H1 (cell line): ENCODE measurements at places on chromosomes 12 and 14. TPM values are rescaled to one million over a fixed set of nuclear protein-coding genes. Genes with fewer than 3 reads are reported as not detected.
A peak's percentile ranks its signal among the peaks of the same experiment; 100 is the strongest.

DNA sequence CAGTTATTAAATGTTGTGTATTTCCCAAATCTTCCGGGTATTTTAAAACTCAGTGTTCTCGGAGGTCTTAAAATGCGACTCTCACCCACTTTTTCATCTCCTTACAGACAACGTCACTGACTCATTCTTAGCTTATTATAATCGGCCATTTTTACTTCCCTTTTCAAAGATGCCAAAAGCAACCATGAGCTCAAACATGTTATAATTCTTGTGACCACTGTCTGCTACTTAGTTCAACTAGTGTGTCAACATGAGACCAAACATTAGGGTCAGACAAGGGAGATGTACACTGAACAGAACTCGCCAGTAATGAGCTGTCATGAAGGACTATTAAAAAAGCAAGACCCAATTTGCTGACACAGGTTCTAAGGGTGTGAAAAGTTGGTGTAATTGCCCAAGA lies 4.2 kb upstream of the GRIP1 start:
- DNase-seq: no peak

DNA sequence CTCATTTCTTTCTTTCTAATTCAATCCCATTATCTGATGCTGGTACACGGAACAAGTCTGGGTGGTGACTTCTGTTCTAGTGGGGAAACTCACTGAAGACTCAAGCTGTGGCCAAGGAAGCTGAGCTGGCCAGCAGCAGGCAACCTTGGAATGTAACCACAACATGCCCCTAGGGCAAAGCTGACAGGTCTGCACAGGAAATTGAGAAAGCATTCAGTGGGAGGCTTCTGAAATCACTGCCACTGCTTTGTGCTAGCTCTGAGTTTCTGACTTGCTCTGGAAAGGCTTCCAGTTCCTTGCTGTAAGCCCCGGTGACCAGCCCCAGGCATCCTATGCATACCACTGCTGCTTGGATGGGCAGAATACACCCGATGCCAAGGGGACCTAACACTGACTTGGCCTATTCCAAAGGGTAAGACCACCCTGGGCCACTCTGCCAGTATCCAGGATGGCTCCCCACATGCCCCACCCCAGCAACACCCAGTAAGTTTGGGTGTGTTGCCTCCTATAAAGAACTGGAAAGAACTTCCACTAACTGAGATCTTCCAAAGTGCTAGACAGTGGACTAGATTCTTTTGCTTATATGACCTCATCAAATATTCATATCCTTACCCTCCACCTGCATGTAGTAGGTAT lies 84.5 kb upstream of the CDKN3 start:
- DNase-seq: no peak

- no peak for DNase-seq
These were observed 13.6 kb upstream of the TBC1D30 start for GRCh38 chr12:64810831-64811230.

- DNase-seq: no peak
These were observed 15.3 kb downstream of the NYNRIN start for GRCh38 chr14:24414077-24414476.

GRCh38 chr14:33026850-33027430 lies 88.3 kb downstream of the NPAS3 start:
- DNase-seq: no peak

- no peak for DNase-seq
These were observed at the start of gene RHOF for GRCh38 chr12:121793440-121793837. Gene RHOF (minus strand): TSS chr12:121793688. CDS start chr12:121793633, 55 bp downstream.

DNA sequence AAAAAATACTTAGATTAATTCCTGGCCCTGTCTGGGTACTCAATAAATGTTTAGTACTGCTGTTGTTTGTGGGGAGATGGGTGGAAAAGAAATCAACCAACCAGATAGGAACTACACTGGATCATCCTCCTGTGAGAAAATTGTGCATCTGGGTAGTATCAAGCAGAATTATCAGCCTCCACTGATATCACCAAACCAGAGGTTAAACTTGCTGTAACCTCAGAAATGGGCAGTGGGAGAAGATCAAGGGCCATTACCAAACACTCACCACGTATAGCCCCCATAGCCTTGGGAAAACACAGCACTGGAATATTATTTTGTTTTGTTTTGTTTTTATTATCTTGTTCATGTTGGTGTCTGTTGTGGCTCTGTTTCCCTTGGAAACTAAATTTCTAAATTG lies 19.7 kb downstream of the VEZT start:
- no peak for DNase-seq

GRCh38 chr12:89225808-89226411 lies 126.4 kb downstream of the DUSP6 start:
- no peak for DNase-seq

- no peak for DNase-seq
These were observed 967.9 kb downstream of the FSCB start for GRCh38 chr14:43539210-43539609.

- DNase-seq: no peak
These were observed 87.0 kb downstream of the SAMD4A start for GRCh38 chr14:54653712-54654469.

GRCh38 chr12:118064608-118065007 lies 3.6 kb upstream of the WSB2 start:
- no peak for DNase-seq

GRCh38 chr12:57766464-57767304 lies at the start of gene CYP27B1:
Gene CYP27B1 (minus strand): TSS chr12:57767078. CDS start chr12:57767041, 37 bp downstream.
- peak; percentile 57 for DNase-seq

DNA sequence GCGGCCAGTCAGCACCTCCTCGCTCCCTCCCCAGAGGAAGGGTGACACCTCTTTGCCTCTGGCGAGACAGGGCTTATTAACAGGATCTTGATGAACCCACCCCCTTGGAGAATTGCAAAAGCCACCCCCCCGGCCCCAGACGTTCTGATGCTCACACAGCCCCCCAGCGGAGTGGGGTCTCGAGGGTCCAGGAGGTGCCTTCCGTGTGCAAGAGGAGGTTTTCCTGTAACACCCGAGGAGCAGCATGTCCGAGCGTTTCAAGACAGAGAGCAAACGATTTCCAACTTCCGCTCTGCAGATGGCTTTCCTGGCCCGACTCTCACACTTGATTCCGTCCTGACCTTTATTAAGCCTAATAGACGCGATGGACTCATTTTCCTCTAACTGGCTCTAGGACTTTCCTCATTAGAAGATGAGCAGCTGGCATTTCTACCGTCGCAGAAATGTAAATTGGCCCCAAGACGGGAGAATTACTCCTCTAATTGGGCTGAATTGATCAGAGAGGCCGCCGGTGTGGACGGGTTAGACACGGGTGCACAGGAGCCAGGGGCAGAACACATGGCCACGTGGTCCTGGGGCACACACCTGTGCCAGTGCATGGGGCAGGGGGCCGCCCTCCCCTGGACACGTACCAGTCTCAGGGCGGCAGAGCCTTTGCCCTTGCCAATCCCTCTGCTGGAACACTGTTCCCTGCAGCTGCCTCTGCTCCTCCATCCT lies 84.4 kb downstream of the NOC4L start:
- DNase-seq: no peak

GRCh38 chr12:25364529-25365339 lies 114.0 kb upstream of the KRAS start:
- no peak for DNase-seq

DNA sequence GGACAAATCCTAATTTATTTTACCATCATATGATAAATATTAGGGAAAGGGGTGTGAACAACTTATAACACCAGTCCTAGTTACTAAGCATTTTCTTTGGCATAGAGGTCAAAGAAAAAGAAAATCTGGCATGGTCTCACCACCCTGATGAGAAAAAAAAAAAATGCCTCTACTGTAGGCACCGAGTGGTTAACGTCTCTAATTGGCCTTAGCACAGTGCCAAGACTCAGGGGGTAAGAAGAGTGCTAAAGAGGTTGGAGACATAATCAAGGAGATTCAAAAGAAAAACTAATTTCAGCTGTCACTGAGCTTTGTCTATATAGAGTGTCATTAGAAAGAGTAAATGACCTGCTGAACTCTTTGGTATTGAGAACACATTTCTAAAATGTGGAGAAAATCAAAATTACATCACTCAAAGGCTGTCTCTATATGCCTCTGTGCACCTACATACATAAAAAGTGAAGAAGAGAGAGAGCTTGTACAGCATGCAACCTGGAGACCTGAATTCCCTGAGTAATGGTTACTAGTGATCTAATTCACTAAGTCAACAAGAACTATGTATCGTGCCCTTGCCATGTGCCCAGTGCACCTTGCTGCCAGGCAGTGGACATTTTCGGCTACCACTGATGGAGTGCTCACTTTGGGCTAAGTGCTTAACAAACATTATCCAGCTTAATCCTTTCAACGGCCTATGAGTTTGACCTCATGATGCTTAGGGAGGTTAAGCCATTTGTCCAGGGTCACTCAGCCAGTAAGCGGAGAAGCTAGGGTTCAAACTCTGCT lies 113.8 kb upstream of the G2E3 start:
- DNase-seq: no peak

- no peak for DNase-seq
These were observed 7.1 kb downstream of the SCNN1A start for GRCh38 chr12:6367969-6368892.

DNA sequence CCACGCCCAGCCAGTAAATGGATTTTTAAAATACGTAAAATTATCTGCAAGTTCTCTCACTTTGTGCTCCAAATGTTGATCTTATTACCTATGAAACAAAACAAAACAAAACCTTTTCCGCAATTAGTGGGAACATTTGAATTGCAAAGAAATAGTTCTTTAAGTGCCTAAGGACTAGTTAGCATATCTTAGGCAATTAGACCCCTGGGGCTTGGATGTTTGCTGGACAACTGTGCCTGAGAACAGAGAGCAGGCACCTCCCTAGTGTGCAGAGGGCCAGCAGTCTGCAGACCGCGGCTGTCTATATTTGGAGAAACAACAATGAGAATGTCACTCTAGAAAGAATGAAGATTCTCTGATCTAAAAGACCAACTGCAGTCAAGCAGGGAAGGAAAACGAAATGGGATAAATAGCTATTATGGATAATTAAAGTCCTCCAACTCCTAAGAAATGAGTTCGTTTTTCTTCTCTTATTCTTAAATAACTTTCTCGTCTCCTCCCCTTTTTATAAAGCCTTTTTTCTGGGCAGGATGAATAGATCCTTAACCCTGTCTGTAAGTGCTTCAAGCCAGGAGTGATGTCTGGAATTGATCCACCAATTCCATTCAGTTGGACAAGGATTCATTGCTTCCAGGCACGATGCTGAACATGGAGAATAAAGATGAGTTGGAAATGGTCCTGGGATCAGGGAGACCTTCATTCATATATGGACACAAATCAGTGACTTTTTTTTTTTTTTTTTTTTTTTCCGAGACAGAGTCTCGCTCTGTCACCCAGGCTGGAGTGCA lies 16.2 kb downstream of the SLC17A8 start:
- DNase-seq: peak; percentile 27

DNA sequence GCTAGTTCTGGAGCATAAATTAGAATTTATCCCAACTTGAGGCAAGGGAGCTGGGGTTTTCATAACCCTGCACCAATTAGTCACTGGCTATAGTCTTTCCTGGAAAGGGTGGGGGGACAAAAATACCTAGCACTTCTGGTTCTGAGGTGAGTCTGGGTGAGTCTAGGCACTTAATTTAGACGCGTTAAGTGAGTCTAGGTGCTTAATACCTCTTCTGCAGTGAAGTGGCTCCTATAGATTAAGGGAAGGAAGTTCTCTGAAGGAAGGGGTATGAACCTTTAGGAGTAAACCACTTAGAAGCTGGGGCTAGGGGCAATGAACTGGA lies 251.7 kb downstream of the EFCAB11 start:
- no peak for DNase-seq

- DNase-seq: no peak
These were observed 179.0 kb downstream of the LRFN5 start for GRCh38 chr14:41785696-41786095.

DNA sequence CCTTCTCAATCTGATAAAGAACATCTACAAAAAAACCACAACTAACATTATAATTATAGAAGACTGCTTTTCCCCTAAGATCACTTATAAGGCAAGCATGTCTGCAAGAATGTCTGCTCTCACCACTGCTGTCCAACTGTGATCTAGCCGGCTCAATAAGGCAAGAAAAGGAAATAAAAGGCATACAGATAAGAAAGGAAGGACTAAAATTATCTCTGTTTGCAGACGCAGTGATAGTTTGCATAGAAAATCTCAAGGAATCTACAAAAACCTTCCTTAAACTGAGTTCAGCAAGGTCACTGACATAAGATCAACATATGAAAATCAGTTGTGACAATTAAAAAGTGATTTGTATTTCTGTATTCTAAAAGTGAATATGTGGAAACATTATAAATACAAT lies 138.0 kb upstream of the EGLN3 start:
- no peak for DNase-seq

- DNase-seq: no peak
These were observed 1629.4 kb upstream of the SEL1L start for GRCh38 chr14:83163016-83163415.

GRCh38 chr12:46266869-46267574 lies 1.8 kb downstream of the SLC38A1 start:
- no peak for DNase-seq

- no peak for DNase-seq
These were observed 163.6 kb downstream of the BRMS1L start for GRCh38 chr14:35989736-35990135.

Gene MEG3
- 0.17 and 0.49 TPM in 2 replicates for polyA plus RNA-seq

Gene PLA2G1B
- 0.19 TPM in 1 of 2 replicates, not detected in the other for polyA plus RNA-seq

Gene LRRK2
- polyA plus RNA-seq: 0.06 TPM in 1 of 2 replicates, not detected in the other

Gene SPIC
- polyA plus RNA-seq: not detected in 2 replicates

Gene SLC5A8
- 0.11 and 0.21 TPM in 2 replicates for polyA plus RNA-seq

Gene SLC17A8
- polyA plus RNA-seq: 0.05 and 0.14 TPM in 2 replicates

Gene LYSET
- 13.2 and 26.2 TPM in 2 replicates for polyA plus RNA-seq

Gene PMEL
- polyA plus RNA-seq: 382 and 467 TPM in 2 replicates

Gene IGF1
- polyA plus RNA-seq: not detected in 2 replicates

Gene SLC8A3
- polyA plus RNA-seq: 0.33 and 0.38 TPM in 2 replicates

Gene EIF2S3B
- 2.8 and 3.1 TPM in 2 replicates for polyA plus RNA-seq

Gene HSPB8
- polyA plus RNA-seq: 17.4 and 28.2 TPM in 2 replicates

Gene RIMBP2
- polyA plus RNA-seq: 0.18 and 0.52 TPM in 2 replicates

Gene FAM222A
- polyA plus RNA-seq: 0.94 and 1.6 TPM in 2 replicates
